ENCODE measurements at places on chromosomes 6 and 20.
A peak's percentile ranks its signal among the peaks of the same experiment; 100 is the strongest.

- peak; percentile 82 for DNase-seq
These were observed 7.2 kb downstream of the SAMD3 start for GRCh38 chr6:130215526-130215925.

- no peak for DNase-seq
These were observed 106.6 kb upstream of the LRFN2 start for GRCh38 chr6:40693768-40694167.

DNA sequence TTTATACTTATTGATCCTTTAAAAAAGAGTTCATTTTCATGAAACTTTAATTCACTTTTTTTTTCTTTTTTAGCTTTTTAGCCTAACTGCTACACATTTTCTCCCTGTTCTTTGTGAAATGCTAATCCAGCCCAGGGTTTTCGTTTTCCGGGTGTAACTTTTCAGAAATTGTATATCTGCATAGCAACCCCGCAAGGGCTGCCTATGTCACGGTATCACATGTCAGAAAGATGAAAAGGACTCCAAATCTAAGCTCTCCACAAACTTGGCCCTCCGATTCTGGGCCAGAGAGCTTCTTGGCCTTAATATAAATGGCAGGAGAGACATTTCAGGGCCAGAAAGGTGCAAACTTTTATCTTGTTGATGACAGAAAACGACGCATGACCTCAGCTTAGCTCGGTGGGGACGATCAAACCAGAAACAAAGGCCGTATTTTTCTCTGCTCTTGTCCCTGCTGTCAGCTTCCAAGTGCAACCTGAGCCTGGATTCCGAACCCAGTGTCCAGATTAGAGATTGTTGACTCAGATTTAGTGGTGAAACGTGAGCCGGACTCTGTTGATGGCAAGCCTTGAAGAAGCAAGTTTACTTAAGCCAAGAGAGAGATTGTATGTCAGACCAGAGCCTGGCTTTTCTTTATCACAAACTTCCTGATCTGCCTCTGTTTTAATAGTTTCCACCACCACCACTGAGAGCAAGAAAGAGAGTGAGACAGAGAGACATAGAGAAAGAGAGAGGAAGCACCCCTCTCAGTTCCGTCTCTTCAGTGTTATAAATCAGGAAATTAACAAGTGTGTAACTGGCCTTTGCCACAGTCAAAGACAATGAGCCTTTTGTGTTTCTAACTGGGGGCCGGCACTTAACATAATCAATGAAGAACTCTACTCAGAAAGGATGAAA is 157.8 kb downstream of the SCML4 start:
- DNase-seq, result no peak

DNA sequence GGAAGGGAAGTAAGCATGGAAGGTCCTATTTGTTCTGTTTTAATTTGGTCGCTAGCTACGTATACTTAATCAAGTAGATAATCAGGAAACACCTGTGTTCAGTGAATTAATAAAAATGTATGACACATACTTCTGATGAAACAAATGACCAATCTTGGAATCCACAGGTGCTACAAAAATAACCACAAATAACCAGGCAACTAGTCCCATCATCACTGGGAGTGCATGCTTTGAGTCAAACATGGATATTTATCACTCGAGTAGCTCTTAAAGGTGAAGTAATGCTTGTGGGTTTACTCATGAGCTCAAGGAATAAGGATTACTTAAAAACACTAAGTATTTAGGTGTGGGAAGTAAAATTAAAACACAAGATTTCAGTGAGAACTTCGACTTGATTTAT is 285.6 kb upstream of the ID4 start:
- DNase-seq, result no peak

- DNase-seq, result no peak
These were observed 14.0 kb downstream of the CDKAL1 start for GRCh38 chr6:20548264-20548663.

- no peak for DNase-seq
These were observed 80.6 kb downstream of the FNDC1 start for GRCh38 chr6:159249752-159250151.

DNA sequence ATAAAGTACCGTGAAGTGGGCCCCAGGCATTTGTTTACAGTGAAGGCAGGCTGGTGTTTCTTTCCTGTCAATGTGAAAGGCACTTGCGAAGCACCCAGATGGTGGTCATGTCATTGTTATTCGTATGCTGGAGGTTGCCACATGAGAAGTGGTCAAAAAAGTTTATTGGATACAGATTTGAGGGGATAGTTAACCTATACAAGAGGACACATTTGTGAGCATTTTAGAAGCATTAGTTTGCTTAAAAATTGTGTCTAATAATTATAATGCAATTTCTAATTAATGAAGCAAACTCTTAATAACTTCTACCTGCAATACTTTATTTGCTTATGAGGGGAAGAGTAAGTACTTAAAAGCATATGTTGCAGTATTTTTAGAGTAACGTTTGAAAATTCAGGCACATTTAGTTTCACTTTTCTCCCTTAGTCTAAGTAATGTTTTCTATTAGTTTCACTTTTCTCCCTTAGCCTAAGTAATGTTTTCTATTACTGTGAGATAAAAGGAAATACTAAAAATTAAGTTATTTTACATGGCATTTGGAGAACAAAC is 120.7 kb upstream of the CLDN20 start:
- peak; percentile 12 for DNase-seq

DNA sequence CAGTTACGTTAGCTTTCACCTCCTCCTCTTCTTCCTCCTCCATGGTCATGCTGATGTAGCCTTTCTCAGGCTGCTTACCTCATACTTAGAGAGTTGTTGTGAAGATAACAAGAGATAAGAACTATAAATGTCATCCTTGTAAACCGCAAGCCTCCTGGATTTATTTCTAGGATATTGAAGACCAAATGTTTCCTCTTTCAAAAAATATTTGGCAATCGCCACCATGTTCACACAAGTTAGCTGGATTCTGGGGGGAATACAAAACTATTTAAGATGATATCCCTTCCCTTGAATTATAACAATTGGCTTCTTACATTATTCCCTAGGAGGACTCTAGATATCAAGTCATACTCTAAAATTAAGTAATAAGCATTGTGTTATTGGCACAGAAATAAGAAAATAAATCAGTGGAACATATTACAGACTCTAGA is 99.8 kb upstream of the PLEKHG1 start:
- DNase-seq, result no peak

- no peak for DNase-seq
These were observed 44.7 kb downstream of the MBOAT1 start for GRCh38 chr6:20167601-20168000.

GRCh38 chr6:54856129-54856528 is 9.6 kb downstream of the FAM83B start:
- no peak for DNase-seq

GRCh38 chr20:59328071-59328470 is 27.7 kb downstream of the EDN3 start:
- DNase-seq, result no peak

- no peak for DNase-seq
These were observed 16.4 kb upstream of the HELZ2 start for GRCh38 chr20:63590218-63591146.

- no peak for DNase-seq
These were observed 39.7 kb downstream of the TRAM2 start for GRCh38 chr6:52537001-52537753.

DNA sequence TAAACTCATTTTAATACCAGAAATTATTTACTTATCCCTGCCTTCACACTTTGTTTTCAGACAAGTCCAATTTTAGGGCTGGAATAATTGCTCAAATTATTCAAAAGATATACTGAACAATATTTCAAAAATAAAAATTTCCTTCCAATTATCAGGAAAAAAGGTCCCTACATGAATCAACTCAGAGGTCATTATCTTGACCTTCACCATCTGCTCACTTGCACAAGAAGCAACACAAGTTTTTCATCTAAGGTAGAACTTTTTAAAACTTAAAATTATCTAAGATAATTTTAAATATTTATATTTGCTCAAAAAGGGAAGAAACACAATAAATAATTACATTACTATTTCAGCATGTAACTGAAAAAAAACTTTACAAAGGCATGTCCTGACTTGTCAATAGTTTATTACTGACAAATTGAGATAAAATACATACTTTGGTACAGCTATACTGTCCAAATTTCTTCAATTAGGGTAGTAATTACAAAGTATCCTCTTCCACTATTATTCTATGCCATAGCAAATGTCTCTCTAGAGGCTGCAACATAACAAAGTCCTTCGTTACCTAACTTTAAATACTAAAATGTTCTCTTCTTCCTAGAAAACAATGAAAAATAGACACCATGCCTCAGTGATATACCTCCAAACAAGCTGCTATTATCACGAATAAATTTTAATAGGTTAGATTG is 2.4 kb downstream of the CEP85L start:
- DNase-seq, result no peak

GRCh38 chr20:8431538-8432434 is 299.7 kb downstream of the PLCB1 start:
- no peak for DNase-seq

- DNase-seq, result no peak
These were observed 28.0 kb downstream of the KIF6 start for GRCh38 chr6:39696986-39697788.

GRCh38 chr20:48826069-48826468 is 1.7 kb downstream of the PREX1 start:
- no peak for DNase-seq

- no peak for DNase-seq
These were observed 348.3 kb downstream of the CDH26 start for GRCh38 chr20:60306551-60306950.

DNA sequence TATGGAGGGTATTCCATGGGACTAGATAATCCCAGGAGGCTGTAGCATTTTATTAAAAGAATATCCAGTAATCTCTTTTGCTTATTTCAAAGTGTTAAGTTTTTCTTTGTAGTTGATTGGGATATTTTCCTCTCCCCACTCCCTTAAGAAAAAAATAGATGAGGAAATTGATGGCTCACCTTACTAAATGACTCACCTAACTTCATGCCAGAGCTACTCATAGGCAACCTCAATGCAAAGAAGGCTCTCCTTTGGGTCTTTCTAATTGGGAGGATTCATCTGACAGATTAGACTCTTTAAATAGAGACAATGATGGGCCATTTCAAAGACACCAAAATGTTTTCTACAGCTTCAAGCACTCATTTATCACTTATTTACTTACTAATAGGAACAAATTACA is 528.5 kb upstream of the BTBD3 start:
- DNase-seq, result no peak

- DNase-seq, result no peak
These were observed 638 bp upstream of the MYL9 start for GRCh38 chr20:36540551-36541211.

DNA sequence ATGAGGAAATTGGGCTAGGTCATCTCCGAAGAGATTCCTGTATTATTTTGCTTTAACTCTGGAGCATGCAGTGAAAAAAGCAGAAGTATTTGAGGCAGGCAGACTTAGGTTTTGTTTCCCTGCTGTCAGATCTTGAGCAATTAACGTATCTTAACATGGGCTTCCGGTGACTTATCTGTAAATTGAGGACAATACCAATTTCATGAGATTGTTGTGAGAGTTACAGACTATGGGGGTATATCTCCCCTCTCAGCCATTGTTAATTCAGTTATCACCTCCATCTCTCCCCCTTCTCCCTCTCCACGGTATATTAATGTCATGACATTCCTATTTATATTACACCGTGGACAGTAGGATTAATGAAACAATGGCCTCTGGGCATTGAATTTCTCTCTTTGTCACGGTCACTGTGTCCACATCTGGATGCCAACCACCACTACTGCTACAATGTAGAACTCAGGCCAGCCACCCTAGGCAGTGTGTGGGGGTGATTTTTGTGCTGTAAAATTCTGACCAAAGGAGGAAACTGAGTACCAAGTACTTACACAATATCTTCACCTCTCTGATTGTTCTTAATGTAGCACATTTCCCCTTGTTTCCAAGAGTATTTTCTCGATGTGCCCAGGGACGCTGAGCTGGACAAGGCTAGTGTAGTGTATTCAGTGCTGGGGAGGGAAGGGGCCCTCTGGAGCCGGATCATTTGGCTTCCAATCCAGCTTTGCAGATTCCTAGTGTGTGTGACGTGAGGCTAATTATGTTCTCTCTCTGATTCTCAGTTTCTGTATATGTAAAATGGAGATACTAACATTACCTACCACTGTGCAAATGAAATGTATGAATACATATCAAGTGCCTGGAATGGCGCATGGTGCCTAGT is 77.2 kb downstream of the GCNT2 start:
- DNase-seq, result no peak

GRCh38 chr6:84643778-84644177 is 120.6 kb downstream of the TBX18 start:
- DNase-seq, result no peak

- DNase-seq, result no peak
These were observed 133.6 kb downstream of the LMBRD1 start for GRCh38 chr6:69663215-69663614.

DNA sequence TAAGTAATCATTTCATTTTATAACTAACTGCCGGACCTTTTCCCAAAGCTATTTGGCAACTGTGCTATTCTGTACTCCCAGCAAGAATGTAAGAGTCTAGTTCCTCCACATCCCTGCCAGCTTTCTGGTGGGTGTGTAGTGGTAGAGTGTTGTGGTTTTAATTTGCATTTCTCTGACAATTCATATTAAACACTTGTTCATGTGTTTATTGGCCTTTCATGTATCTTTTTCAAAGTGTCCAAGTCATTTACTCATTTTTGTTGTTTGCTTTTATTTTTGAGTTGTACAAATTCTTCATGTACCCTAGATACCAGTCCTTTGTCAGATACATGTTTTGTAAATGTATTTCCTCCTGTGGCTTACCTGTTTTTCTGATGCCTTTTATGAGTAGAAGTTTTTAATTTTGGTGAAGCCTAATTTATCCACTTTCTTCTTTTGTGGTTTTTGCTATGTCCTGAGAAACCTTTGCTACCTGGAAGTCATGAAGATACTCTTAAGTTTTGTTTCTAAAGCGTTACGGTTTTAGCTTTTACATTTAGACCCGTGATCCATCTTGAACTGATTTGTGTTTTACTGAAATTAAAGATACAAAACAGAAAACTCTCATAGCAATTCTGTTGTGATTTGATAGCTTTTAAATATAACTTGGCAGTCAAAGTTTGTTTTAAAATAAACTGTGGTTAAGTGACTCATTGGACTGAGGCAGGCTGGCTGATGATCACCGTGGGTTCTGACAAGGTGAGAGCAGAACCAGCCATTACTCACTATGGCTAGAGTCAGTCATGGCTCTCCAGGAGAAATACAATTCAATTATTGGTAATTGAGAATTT is 8.0 kb downstream of the MYLIP start:
- peak; percentile 52 for DNase-seq

DNA sequence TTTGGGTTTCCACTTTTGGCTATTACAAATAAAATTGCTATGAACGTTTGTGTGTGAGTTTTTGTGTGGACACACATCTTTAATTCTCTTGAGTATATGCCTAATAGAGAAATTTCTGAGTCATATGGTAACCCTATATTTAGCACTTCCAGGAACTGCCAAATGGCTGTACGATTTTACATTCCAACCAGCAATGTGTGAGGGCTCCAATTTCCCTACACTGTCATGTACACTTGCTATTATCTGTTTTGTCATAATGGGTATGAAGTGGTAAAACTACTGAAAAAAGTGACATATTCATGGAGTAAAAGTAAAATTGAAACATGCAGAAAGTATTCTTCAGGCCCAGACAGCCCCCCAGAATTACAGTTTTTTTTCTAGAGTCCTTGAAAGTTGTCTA is 59.6 kb upstream of the ESR1 start:
- DNase-seq, result no peak
